Kasumi-1 (cell line): ENCODE measurements at places on chromosomes 1 and 21.

DNA sequence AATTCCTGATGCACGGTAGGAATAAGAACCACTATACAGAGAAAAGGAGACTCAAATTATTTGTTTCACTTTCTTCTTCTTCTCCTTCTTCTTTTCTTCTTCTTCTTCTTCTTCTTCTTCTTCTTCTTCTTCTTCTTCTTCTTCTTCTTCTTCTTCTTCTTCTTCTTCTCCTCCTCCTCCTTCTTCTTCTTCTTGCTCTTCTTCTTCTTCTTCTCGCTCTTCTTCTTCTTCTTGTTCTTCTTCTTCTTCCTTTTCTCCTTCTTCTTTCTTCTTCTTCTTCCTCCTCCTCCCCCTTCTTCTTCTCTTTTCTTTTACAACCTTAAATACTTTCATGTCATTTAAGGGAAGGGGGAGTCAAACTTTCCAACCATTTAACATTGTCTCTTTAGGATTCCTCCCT is 11.0 kb upstream of the GPR88 start:
- no peak for DNase-seq

DNA sequence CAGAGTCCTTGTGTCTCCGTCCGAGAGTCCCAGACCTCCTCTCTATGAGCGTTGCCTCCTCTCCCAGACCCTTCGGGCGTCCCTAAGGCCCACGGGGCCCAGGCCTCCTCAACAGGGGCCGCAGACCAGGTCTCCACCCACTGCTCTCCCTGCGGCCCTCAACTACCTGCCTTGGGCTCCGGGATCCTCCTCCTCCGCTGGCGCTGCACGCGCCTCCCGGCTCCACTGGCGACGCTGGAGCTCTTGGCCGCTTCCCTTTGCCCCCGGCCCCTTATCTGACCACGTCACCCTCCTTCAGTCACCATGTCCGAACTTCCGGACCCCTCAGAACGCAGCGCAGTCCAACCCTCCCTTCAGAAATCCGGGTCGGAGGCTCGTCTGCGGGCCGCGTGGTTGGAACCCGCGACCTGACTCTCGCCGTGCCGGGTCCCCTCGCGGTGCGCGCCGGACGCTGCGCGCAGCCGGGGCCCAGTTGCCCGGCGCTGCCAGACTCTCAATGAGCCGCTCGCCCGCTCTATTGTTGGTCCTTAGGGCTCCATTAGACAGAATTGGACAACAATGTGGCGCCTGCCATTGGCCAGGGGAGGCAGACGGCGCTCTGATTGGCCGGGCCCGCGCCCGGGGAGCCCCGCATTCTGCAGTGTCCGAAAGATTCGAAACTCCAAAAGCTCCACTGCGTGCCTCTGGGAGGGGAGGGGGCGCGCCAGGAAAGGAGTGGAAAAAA is at the start of gene DMRTA2:
TSS of gene DMRTA2 (minus strand) at position 498 of the 724 bp plus-strand sequence. CDS start 1,907 bp downstream, outside the sequence.
- no peak for DNase-seq

DNA sequence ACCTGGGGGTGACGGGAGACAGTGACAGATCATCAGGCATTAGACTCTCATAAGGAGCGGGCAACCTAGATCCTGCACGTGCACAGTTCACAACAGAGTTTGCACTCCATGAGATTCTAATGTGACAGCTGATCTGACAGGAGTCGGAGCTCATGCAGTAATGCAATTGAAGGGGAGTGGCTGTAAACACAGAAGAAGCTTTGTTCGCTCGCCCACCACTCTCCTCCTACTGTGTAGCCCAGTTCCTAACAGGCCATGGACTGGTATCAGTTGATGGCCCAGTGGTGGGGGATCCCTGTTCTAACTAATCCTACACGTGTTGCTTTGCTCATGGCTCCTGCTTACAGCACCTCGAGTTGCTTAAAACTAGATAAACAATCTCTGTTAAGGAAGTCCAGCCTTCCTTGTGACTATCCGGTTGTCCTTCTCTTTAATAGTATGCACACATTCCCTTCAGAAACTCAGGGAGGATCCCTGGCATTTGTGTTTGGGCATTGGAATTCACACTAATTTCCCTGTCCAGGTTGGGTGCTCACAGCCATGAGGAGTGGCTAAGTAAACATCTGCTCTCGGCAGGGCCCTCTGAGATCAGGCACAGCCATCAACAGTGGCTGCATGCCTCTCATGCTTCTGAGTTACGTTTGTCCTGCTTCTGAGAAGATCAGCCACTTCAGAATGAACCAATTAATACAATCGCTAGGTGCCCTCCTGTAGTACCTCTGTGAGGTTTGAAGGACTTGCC is 21.1 kb upstream of the F3 start:
- no peak for DNase-seq

- DNase-seq = no peak
Observed at GRCh38 chr1:206729507-206729906, 41.1 kb upstream of the IL19 start.

DNA sequence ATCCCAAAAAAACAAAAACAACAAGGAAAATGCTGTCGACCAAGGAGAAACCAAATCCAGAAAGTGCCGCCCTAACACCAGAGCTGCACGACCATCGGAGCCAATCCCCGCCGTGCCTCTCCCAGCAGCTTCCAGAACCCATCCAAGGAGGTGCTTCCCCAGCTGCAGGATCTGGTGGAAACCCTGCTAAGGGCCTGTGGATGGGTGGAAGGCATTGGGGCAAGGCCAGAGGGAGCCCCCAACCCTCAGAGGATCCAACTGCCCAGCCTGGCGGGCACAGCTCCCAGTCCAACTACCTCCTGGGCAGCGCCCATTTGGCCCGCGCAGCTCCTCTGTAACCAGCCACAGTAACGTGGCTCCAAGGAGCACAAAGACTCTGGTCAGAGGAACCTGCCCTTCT is 81.6 kb downstream of the NPHP4 start:
- DNase-seq = no peak

GRCh38 chr1:112625696-112626095 is 6.1 kb downstream of the CAPZA1 start:
- no peak for DNase-seq

GRCh38 chr1:57307392-57308170 is 116.3 kb downstream of the DAB1 start:
- no peak for DNase-seq

- DNase-seq = no peak
Observed at GRCh38 chr1:24385160-24385940, 28.2 kb downstream of the STPG1 start.

DNA sequence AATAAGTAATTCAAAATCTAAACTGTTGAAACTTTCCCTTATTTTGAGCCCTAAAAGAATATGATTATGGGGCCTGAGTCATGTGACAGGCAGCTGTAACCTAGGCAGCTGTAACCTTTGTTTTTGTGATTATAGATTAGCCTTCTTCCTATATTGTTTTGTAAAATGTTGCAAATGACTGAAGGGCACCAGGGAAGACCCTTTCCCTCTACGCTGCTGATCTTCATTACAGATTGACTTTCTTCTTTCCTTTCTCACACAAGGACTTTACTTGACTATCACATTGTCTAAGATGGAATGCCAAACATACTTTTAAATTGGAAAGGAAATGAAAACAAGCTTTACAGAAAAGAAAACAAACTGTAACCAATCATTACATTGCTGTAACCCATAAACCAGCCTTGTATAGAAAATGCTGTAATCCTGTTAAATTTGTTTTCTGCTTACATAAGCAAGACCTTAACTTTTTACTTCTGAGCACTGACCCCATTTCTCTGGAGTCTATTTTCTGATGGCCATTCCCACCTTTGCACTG is 242.2 kb downstream of the RGS7 start:
- no peak for DNase-seq

DNA sequence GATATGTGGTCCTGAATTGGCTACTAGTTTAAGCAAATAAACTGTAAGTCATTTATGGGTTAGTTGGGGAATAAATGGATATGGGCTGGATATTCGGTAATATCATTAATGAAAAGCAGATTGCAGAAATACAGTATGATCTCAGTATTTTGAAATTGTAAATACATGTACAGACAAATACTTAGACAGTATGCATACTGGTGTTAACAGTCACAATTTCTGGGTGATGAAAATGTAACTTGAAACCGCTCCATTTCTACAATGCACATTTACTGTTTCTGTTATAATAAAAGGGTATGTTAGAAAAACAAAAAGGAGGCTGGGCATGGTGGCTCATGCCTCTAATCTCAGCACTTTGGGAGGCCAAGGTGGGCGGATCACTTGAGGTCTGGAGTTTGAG is 28.0 kb downstream of the BLZF1 start:
- DNase-seq = no peak

DNA sequence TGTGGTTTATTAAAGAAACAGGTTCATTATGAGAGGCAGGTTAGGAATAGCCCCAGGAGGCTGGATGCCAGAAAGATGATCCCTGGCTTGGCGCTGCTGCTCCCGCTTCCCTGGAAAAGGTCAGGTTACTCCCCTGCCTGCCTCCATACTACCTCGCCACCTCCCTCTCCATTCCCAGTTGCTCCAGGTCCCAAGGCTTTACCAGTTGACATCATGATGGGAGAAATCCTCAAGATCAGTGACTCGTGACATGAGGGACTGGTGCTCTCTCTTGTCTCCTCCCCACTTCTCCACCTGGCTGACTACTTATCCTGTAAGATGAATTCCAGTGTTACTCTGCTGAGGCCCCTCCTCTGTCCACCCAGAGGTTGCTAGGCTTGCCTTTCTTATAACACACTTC is 19.7 kb downstream of the VASH2 start:
- DNase-seq = no peak

DNA sequence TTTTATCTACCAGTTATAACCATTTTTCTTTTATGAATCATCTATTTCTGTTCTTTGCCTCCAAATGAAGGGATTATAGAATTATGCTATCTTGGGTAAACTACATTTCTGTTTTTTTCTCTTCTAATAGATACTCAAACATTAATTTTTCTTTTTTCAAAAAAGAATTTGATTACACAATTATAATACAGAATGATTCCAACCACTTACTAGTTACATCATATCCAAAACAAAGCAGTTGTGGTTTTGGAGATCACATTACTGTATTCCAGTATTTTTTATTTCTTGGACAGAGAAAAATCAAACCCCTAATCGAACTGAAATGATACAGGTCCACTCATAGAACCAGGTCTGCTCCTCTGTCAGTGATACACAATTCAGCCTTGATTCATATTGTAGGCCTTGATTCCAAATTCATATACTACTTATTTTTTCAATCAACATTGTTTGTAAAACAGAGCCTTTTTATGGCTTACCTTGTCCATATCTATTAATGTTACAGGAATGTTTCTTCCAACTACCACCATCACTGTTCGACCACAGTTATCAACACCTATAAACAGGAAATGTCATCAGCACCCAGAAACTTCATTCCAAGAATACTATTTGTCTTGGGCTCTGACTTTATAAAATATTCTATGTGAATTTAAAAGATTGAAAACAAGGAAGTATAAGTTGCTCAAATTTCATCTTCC is 43.2 kb downstream of the GDAP2 start:
- DNase-seq = no peak

DNA sequence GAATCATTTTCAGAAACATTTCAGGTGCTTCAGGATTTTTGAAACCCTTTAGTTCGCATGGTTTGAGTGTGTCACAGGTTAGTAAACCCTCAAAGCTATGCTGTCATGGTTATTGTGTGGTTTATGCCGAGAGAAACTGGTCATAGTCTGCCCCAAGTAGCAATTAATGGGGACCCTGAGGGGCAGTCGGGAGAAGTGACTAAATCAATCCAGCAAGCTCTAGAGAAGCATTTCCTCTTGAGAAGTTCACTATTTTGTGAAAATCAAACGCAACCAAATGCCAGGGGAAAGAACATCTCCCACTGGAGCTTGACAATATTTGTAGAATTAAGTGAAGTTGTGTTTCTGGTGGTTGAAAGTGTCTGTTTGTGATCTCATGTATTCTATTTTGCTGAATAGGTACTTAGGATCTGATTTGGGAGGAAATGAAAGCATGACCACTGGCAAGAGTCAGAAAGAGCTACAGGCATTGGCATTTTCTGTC is 63.0 kb upstream of the BACH1 start:
- DNase-seq = no peak

DNA sequence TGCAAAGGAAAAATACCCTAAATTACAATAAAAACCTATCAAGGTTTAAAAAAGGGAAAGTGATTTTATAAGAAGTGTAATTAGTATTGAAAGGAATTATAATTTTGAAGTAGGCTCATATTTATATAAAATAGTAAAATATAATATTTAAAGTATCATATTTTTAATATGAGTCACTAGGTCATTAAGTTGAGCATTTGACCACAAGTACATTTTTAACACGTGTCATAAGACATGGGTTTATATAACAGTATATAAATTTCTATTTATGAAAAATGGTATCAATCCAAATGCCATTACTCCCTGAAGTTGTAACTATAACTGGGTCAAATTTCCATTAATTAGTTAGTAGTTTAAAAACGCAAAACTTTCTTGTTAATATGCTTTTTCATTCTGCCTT is 365.9 kb downstream of the COL11A1 start:
- no peak for DNase-seq

GRCh38 chr1:205454903-205455335 is 926 bp downstream of the BLACAT1 start:
- DNase-seq = no peak

- no peak for DNase-seq
Observed at GRCh38 chr1:47547753-47548573, 110.1 kb downstream of the FOXD2 start.
